ENCODE measurements at places on chromosomes 4 and X.

DNA sequence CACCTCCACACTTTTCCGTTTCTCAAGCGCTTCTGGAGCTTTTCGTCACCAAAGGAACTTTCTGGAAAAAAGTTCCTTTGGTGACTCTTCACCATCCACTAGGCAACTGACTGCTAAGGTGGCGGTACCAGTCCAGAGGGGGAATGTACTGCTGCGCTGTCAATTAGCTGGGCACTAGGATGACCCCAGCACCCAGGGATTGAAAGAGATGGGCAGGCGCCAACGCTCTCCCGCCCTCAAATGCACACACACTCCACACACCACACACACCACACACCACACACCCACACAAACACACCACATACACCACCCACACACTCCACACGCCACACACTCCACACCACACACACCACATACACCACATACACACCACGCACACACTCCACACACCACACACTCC, 10.4 kb downstream of the PRDM8 start:
- no peak for DNase-seq

DNA sequence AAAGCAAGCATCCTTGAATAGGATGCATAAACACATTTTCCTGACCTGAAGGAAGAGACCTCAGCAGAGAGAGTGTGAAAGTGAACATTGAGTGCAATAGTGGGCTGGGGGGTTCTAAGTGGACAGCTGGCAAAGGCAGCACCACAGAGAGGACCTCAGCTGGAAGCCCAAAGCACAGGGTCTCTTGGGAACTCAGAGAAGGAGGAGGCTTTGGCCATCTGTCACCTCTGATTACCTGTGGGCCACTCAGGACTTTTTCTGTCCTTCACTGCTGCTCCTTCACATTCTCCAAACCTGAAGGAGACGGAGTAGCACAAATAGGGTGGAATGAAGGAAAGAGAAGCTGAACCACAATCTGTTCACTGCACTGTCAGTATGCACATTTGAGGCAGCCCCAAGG, 37.9 kb upstream of the FAT4 start:
- DNase-seq = no peak

GRCh38 chr4:108556588-108557200, 63.7 kb upstream of the RPL34 start:
- DNase-seq = peak; percentile 59

DNA sequence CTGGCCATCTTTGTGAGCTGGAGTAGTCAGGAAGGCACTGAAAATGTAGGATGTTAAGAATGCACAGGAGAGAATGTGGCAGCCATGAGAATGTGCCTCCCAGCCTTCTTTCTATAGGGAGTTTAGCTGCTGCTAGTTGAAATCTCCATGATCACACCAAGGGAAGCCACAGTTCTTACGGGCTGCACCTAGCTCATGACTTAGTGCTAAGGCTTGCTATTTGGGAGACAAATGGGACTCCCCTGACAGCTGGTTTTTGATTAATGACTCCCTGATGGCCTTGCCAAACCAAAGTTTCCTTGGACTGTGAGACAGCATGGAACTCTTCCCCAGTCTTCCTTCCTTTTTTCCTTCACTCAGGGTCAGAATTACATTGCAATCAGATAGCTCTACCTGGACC, 9.2 kb downstream of the CTSO start:
- DNase-seq = no peak

DNA sequence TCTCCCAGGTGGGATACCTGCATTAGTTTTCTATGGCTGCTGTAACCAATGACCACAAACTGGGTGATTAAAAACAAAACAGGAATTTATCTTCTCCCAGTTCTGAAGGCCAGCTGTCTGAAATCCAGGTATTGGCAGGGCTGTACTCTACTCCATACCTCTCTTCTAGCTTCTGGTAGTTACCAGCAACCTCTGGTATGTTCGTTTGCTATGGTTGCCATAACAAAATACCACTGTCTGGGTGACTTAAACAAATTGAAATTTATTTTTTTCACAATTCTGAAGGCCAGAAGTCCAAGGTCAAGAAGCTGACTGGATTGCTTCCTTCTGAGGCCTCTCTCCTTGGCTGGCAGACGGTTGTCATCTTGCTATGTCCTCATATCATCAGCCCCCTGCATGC, 642.1 kb upstream of the TENM3 start:
- no peak for DNase-seq

DNA sequence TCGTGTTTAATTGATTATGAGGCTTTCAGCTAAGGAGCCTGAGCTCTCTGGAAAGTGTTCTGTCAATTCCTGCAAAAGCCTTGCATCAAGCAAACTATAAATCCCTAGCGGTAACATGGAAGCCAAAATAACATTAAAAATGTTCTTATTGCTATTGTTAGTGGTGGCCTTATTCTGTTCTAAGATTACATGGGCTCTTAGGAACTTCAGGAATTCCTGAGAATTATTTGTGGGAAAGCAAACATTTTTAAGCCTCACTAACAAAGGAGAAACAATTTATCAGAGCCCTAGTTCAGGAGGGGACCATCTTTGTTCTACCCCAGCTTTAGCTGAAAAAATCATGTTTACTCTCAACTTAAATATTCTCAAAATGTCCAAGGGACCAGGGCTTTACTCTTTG, 119.6 kb downstream of the PAPSS1 start:
- DNase-seq = no peak

GRCh38 chr4:30817447-30817846, 97.3 kb downstream of the PCDH7 start:
- DNase-seq = no peak

DNA sequence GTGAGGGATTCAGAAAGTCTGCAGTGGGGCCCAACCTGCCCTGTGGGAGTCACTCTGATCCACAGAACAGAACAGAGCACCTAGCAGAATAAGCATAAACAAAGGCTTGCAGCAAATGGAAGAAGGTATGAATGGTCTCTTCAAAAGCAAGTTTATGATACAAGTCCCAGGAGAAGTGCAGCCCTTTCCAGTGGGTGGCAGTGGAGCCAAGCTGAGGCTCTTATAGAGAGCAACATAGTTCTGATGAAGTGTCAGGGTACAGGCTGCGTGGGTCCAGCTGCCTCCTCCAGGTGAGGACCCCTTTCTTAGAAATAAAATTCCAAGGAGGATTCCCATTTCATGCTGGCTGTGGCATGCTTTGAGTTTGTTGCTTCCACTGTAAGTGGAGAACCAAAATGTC, 88.8 kb upstream of the PAK3 start:
- DNase-seq = no peak

All from germinal center (tissue), 1 donor.